ENCODE measurements at places on chromosomes 12 and 14.

DNA sequence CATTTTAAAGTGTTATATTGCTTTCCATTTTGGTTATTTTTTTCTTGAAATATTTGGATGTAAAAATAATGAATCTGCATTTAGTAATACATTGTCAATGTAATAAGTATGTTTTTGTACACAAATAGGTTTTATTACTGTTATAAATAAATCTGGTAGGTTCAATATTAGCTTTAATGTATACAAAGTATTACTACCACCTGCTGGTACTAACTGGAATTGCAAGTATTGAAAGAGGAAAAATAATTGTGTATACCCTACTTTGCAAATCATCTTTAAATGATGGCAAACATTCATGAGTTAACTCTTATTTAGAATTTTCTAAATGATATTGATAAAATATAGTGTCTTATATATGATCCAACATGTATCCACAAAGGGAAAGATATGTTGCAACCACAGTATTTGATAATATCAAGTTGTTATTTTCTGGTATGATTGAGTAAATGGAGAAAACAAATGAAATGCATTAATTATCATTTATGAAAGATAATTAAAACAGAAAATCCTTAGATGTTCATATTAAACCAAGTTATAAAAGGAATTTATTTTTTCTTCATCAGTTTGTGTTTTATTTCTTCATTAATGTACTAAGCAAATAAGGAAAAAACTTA is 3.2 kb downstream of the OR4K2 start:
- no peak for DNase-seq

DNA sequence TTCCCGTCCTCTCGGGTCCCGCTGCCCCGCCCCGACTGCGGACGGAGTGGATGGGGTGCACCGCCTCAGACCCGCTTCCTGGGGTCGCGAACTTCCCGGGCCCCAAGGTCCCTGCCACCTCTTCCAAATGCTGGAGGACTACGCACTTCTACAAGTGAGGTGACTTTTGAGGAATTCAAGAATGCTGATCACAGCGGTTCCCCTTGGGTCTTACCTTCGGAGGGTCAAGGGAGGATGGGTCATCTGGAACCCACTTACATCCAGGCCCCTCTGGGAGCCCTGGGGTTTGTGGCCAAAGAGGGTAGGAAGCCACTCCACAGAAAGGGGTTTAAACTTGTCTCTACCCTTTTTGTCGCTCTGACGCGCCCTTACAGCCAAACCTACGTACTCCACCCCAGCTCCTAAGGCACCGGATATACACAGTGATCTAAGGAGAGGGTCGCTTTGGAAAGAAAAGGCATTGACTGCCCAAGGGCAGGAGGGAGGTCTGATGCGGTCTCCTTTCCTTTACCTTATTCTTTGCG is 532 bp upstream of the PRKD1 start:
- no peak for DNase-seq

GRCh38 chr12:6302621-6303020 is 7.9 kb upstream of the PLEKHG6 start:
- DNase-seq: no peak

DNA sequence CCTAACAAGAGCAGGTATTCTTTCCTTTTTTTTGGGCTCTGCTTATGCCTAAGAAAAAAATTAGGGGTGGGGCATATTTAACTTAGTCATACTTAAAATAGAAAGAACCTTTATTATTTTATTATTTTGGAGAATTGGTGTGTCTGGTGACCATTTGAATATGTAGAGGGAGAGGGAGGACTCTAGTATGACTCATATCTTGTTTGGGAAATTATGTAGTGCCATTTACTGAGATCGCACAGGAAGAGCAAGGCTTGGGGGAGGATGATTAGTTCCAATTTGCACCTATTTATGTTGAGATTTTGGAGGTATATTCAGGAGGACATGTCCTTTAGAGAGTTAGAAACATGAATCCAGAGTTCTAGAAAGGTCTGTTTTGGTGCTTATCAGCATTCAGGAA is 9.9 kb downstream of the ZNF410 start:
- no peak for DNase-seq

DNA sequence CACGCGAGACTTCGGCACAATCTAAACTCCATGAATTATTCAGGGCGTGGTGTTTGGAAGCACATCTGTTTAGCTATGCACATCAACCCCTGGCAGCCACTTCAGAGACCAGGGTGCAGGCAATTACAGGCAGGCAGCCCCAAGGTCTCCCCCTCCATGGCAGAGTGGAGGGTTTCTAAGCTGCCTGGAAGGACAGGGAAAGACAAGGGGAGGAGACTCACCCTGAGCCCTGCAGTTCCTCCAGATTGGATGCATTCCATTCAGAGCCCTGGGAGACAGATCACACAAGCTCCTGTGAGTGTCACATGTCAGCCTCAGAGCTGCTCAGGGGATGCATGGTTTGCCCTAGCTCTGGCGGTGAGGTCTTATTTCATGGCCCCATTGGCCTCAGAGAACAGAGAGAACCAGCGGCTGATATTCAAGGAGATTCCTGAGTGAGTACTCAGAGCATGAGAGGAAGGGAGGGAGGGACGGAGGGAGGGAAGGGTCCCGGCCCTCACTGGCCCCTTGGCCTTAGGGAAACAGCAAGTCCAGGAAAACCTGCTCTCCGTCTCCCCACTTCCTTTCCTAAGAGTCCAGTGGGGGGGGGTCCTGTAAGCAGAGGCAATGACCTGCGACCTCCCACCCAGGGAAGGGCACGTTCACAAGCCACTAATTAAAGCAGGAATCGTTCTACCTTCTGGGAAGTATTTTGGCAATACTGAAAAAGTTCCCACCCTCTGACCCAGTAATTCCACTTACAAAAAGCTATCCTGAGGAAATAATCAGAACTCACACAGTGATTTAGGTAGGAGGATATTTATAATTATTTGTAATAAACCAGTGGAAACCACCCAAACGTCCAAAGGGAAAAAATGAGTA is 55.1 kb downstream of the SSH1 start:
- no peak for DNase-seq

- no peak for DNase-seq
Measured at GRCh38 chr14:100429537-100429936, 106.4 kb downstream of the SLC25A47 start.

GRCh38 chr12:112998987-112999767 is 20.9 kb downstream of the OAS2 start:
- no peak for DNase-seq

GRCh38 chr12:8867009-8867408 is 44.6 kb downstream of the A2ML1 start:
- no peak for DNase-seq

GRCh38 chr14:65790172-65790815 is 377.8 kb downstream of the FUT8 start:
- no peak for DNase-seq

- DNase-seq: peak; percentile 48
Measured at GRCh38 chr14:35814371-35815005, 5.4 kb upstream of the RALGAPA1 start.

DNA sequence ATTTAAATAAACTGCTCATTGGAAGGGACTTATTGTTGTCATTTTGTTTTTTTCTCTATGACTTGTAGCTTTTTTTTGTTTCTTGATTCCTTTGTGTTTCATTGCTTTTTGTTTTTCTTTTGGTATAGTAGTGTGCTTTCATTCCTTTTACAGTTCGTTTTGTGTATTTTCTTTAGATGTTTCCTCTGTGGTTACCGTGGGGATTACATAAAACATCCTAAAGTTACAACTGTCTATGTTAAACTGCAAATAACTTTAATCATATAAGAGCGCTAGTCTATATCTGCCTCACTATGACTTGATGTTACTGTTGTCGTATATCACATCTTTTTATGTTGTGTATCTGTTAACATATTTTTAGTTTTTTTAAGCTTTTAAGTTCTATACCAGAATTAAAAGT is 86.9 kb downstream of the ATF7IP start:
- DNase-seq: no peak

DNA sequence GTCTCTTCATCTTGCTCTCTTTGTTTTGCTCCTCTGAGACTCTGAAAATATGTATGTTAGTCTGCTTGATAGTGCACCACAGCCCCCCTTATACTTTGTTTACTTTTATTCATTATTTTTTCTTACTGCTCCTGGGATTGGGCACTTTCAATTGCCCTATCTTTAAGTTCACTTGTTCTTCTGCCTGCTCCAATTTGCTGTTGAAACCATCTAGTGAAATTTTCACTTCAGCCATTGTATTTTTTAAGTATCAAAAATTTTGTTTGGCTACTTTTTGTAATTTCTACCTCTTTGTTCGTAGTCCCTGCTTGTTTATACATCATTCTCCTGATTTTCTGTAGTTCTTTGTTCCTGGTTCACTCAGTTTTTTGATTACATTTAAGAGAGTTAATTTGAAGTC is 223.3 kb downstream of the SLC38A4 start:
- no peak for DNase-seq

GRCh38 chr12:66733839-66734238 is 55.0 kb upstream of the GRIP1 start:
- no peak for DNase-seq

DNA sequence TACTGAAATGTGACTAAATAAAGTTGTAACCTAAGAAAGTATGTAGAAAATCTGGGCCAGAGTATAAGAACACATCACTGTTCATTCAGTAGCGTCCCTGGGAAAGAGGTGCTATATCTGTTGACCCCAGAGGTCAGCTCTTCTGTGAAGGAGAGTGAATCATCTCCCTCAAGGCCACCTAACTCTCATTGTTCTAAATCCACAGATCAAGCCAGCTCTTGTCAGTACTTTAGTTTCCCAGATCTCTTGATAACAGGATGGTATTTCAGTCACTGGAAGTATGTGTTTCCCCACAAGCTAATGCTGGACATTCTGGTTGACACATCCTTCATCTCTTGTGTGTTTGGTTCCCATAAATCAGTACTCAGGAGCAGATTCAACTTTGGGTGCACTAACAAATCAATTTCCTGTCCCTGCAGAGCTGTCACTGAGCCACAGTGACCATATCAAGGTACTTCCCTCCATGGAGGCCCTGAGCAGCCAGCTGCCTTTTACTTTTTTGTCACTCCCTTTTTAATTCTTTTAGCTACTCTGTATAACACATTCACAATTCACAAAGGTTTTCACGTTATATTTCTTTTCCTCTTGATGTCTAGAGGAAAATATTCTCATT is 7.8 kb downstream of the KRT1 start:
- DNase-seq: no peak

GRCh38 chr14:105466531-105467248 is 7.9 kb upstream of the CRIP2 start:
- no peak for DNase-seq

DNA sequence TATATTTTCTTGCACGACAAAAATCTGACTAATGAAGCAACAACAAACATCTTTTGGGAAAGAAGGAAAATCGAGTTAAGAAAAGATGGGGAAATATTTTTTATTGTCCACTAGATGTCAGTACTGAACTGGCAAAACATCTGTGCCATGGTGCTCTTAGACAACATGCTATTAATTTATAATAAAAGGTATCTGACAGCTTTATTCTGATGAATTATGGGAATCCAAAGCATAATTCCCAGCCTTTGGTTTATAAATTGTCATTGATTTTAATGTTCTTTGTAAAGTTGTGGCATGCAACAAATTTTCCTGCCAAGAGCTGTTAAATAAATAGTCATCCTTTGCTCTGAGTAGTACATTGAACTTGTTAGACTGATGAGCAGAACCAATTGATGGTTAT is 231.2 kb downstream of the ETNK1 start:
- no peak for DNase-seq

GRCh38 chr12:55724940-55725309 is 3.9 kb downstream of the CD63 start:
- DNase-seq: no peak

GRCh38 chr12:105100998-105101397 is 6.5 kb upstream of the WASHC4 start:
- DNase-seq: no peak

All from SHP77 treated with DMSO at 0.1 percent for 48 hours (cell line).